Stimulated activated CD4-positive, alpha-beta T cell treated with anti-CD3 and anti-CD28 coated beads, Interleukin-4, amount 100 ng/mL, for 4 hours (primary cell): ENCODE measurements at places on chromosomes 13 and 19.

- DNase-seq = peak; percentile 84
Observed at GRCh38 chr19:12331211-12331941, 2.1 kb downstream of the ZNF563 start.

DNA sequence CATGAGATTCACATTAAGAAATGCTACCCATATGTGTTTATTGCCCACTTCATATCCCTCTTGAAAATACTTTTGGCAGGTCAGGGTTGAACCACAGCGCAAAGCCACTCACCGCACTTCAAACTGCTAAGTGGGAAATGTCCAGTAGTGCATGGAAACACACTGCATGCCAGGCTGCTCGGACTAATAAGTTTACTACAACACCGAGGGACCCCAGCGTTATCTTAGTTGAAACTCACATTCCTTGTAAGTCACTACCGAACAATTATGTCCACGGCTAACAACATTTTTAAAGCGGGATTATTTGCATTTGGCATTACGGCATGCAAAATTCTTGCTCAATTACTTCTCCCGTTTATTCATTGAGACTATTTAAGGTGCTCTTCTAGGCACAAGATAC is 4.0 kb downstream of the BRD4 start:
- DNase-seq = no peak

GRCh38 chr13:40152145-40152544 is 496.7 kb downstream of the COG6 start:
- DNase-seq = no peak

DNA sequence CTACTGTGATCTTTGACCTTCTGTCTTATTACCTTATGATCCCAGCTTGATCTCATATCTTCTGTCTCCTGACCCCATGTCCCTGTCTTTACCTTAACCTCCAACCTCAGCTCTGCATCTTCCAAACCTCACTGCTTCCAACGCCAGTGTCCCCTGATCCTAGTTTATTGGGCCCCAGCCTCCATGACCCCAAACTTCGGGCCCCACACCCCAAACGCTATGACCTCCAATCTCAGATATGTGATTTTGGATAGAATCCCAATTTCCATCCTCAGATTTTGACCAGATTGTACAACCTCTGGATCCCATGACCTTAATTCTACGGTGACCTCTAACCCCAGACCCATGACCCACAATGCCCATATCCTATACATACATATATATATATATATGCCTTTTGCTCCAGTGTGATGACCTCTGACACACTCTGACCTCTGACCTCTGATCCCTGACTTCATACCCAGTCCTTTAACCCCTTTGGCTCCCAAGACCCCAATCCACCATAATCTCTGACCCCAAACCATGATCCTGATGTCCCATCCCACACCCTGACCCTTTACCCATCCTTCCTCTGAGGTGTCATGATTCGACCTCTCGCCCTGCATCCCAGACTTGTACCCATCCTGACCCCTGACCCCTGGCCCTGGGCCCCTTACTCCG is 3.5 kb downstream of the KLK12 start:
- no peak for DNase-seq
